HuH-7 (cell line): ENCODE measurements at places on chromosomes 11 and 22.

GRCh38 chr22:45426387-45426786 is 12.9 kb downstream of the RIBC2 start:
- DNase-seq, result no peak

GRCh38 chr11:58674609-58675008 is 52.1 kb downstream of the CNTF start:
- DNase-seq, result no peak

DNA sequence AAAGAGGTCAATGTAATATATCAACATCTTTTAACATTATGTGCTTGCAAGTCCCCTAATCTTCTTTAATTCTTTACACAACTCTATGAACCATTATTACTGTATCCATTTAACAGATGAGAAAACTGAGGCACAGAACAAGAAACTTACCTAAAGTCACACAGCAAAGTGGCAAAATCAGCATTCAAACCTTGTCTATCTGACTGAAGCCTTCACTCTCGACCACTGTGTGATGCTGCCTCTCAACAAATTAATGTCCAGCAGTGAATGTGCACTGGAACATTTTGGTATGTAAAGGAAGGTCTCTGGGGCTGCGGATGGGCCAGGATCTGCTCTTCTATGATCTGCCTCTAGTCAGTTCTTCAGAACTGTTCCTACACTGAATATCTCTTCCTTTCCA is 42.1 kb downstream of the PRCP start:
- DNase-seq, result no peak

- DNase-seq, result no peak
These were observed 1.2 kb downstream of the TUBA8 start for GRCh38 chr22:18111759-18112330.

DNA sequence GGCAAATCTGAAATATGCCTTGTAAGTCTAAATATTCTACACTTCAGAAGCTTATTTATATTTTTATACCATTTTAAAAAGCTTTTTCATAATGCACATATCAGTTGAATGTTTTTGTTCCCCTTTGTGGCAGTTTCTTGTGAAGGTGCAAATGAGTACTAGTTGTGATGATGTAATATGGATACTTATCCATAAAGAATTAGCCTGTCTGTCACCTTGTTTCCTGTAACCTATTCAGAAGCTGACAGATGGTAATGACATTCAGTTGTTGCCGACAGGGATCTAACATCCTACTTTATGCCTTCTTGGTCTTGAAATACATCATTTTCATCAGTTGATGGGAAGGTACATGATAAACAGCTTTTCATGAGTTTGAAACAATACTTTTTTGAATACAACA is 2.9 kb downstream of the QSER1 start:
- DNase-seq, result no peak
